ENCODE measurements at places on chromosomes 2 and 18.

DNA sequence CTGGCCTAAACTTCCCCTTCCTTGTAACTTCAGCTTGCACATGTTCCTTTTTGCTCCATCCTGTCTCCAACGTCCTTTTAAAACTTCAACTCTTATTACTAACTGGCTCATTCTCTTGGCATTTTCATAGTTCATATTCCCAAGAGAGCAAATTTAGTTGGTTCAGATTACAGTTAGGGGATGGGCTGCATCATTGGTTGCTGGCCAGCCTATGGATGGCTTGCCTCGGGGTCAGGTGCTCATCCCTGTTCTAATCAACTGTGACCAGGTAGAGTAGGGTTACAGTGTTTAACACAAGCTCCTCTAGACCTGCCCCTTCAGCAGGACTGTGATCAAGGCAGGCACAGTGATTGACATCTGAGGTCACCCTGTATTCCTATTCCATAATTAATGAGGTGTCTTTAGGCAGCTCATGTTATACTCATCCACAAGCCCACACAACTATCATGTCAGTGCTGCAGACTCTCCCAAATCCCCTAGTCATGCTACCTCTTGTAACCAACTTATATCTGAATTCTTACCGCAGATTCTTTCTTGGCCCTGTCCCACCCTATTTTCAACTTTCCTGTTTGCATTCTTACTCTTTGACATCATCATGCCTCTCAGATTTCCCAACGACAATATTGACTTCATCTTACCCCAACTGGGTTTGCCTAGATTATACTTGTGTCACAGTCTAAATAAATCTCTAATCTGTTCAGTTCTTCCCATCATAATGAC, 293.3 kb downstream of the MTX2 start:
- DNase-seq, result no peak

GRCh38 chr2:160064916-160065315, 2.5 kb upstream of the PLA2R1 start:
- DNase-seq, result no peak

DNA sequence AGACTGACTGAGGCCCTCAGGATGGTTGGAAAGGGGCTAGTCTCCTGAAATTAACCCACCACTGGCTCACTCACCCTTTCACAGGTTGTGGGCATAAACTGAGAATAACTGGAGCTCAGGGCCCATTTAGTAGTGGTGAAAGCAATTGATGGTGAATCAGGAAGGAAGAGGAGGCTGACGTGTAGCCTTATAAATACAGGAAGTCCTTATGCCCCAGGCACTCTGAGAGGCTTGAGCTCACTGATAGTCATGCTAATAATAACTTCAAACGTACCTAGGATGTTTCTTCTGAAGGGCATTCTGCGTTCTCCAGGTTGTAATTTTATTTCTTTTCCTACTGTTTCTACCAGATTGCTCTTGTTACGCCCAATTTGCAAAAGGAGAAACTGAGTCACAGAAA, 328.4 kb downstream of the CLIP4 start:
- no peak for DNase-seq

DNA sequence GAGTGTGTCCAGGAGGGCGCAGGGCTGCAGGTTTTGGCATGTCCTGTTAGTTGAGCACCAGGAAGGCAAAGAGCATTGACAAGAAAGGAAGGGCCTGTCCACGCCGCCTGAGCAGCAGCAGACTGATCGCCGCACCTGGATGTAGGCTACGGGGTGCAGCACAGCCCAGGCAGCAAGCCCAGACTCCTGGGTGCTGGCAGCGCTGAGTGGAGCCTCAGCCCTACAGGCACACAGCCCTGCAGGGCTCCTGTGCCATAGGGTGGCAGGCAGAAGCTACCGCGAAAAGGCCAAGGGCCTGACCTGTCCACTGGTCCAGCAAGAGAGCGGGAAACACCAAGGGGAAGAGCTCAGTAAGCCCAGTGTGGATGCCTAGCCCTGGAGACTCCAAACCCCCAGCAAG, 198.0 kb downstream of the HDAC4 start:
- no peak for DNase-seq

GRCh38 chr2:229087843-229088516, 183.1 kb downstream of the PID1 start:
- no peak for DNase-seq

- DNase-seq, result peak; percentile 91
Measured at GRCh38 chr2:190678444-190679162, 29.7 kb downstream of the NAB1 start.

- no peak for DNase-seq
Measured at GRCh38 chr2:109260116-109260855, 131.3 kb downstream of the SH3RF3 start.

GRCh38 chr2:26692897-26693849, 651 bp downstream of the KCNK3 start:
- no peak for DNase-seq

GRCh38 chr2:200425026-200425821, 84.6 kb downstream of the KCTD18 start:
- DNase-seq, result no peak

DNA sequence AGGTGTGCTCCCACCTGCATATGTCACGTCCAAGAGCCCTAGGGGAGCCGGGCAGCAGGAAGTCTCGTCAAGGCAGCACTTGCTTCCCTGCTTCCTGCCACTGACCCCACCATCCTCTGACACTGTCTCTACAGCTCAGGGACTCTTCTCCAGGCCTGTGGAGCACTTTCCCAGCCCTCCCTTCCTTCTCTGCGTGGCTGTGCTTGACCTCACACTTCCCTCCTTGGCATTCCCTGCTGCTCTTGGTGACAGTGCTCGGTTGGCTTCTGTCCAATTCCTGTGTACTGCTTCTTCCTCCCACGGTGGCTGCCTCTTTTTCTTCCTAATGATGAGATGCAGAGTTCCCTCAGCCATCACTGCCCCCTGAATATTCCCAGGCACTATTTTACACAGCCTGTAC, 2.8 kb downstream of the CIDEA start:
- DNase-seq, result no peak

DNA sequence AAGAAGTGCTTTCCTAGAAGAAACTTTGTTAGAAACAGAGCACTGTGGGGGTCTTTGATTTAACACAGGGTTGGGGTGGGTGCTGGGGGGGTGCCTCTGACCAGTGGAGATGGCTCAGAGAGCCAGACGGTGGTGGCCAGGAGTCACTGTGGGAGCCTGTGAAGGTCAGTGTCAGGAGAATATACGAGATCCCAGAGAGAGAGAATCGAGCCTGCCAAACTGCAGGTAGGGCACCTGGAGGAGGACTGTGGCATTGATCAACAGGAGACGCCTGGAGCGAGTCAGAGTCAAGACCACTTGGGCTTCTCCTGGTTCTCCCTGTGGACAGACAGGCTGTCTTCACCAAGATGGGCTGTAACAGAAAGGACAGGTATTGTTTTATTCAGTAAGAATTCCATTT, 136.5 kb upstream of the TWIST2 start:
- no peak for DNase-seq

GRCh38 chr2:23569761-23570365, 184.9 kb downstream of the KLHL29 start:
- no peak for DNase-seq

- no peak for DNase-seq
Measured at GRCh38 chr2:6881046-6881445, 3.5 kb downstream of the RSAD2 start.

DNA sequence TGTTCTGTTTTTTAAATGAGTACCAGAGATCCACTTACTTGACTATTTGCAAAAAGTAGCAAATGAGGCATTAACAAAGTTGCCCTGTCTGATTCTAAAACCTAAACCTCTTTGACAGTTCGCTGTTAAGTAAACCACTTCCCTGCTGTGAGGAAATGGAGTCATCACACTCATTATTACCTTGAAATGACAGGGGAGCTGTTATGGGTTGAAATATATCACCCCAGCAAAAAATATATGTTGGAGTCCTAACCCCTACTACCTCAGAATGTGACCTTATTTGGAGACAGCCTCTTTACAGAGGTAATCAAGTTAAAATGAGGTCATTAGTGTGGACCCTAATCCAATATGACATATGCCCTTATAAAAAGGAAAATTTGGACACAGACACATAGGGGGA, 36.1 kb downstream of the DHRS9 start:
- no peak for DNase-seq

GRCh38 chr2:38742797-38743559, 8.2 kb downstream of the SRSF7 start:
- DNase-seq, result no peak

All from GM12865 (cell line).